Osteocyte (in vitro differentiated cells): ENCODE measurements at places on chromosomes 3 and 15. TPM values are rescaled to one million over a fixed set of nuclear protein-coding genes. Genes with fewer than 3 reads are reported as not detected.

GRCh38 chr3:26827169-26827568, 204.6 kb downstream of the LRRC3B start:
- no peak overlapping the region for H3K27ac ChIP-seq
- H3K27me3 ChIP-seq, result no peaks in the 10 kb centered on the region
- H3K4me3 ChIP-seq, result no peak overlapping the region
- no peak for DNase-seq
- no peaks in the 10 kb centered on the region for H3K4me1 ChIP-seq

FEZF2 gene
- not detected in 2 replicates for total RNA-seq

DNA sequence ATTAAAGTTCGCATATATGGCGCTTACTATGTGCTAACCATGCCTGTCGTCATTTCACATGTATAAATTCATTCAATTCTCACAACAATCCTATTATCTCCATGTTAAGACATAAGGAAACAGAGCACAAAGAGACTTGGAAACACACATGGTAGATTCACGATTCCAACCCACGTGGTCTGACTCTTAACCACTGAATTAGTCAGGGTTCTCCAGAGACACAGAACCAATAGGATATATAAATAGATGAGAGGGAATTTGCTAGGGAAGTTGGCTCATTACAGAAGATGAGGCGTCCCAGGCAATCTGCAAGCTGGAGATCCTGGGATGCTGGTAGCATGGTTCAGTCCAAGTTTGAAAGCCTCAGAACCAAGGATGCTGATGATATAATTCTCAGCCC, 765.3 kb downstream of the TBL1XR1 start:
- H3K4me3 ChIP-seq, result no peak overlapping the region
- H3K27me3 ChIP-seq, result peaks cover 3% of the 10 kb centered on the region
- H3K4me1 ChIP-seq, result peaks cover 6% of the 10 kb centered on the region
- H3K36me3 ChIP-seq, result no peaks in the 10 kb centered on the region

SOX14 gene
- total RNA-seq, result not detected in 2 replicates

ZCWPW2 gene
- 1.2 and 1.9 TPM in 2 replicates for total RNA-seq

- H3K4me1 ChIP-seq, result no peaks in the 10 kb centered on the region
- no peaks in the 10 kb centered on the region for H3K27me3 ChIP-seq
- H3K4me3 ChIP-seq, result no peak overlapping the region
- no peaks in the 10 kb centered on the region for H3K36me3 ChIP-seq
- DNase-seq, result no peak
- H3K27ac ChIP-seq, result no peak overlapping the region
These were observed 152.4 kb downstream of the LEKR1 start for GRCh38 chr3:156978481-156978961.
